SK-N-DZ (cell line): ENCODE measurements at places on chromosomes 13 and 19.

DNA sequence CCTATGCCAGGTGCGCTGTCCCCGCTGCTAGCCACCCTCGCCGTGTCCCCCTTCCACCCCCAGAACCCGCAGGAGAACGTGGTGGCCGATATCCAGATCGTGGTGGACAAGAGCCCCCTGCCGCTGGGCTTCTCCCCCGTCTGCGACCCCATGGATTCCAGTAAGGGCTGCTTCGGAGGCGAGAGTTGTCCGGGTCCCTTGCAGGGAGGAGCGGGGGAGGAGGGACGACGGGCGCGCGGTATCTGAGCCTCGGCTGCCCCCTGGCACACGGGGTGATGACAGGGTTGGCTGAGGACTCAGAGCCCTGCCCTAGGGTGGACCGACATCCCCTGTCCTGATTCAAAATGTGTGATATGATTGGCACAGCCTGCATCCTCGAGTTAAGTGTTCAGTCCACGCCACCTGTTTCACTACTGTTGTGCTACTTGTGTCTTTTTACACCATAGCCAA lies 653 bp downstream of the MVB12A start:
- peak; percentile 46 for DNase-seq

DNA sequence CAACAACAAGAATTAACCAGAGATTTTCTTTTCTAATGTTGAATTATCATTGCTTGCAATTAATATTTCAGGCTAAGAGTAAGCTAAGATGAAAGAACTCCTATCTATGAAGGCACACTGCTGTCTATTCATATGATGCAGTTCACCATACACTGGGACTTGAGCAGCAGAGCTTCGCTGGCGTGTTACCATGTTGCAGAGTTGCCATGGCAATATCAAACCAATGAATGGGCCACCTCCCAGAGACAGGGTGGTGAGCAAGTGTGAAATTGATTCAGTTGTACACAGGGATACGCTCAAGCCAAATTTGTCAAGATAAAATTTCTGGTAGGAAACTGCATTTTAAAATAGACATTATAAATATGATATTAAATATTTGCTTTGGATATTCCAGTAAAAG lies 69.3 kb upstream of the MYO16 start:
- no peak for DNase-seq

- DNase-seq: peak; percentile 63
These were observed 41.8 kb upstream of the GRTP1 start for GRCh38 chr13:113405481-113406300.

DNA sequence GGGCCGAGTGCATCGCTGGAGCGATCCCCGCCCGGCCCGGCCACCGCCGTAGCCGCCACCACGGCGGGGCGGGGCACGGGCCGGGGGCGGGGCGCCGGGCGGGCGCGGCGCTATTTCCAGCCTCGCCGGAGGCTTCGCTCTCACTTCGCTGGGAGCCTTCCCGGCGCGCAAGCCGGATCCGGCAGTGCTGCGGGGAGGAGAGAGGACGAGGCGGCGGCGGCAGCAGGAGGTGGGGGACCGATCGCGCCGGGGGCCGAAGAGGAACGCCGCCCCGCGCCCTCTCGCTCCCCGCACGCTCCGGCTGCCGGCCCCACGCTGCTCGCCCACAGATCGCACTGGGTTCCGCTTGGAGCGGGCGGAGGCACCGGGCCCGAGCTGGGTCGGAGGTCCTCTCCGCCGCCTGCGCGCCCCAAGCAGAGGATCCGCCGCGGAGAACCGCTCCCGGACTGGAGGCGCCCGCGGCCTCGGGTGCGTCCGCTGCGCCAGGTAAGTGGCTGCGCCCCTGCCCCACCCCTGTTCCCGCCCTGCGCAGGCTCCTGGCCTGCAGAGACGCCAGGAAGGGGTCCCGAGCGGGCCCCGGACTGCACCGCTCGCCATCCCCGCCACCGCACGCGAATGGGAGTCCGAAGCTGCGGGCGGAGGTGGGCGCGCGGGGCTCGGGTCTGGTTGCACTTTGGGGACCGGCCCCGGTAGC lies at the start of gene CHST8:
TSS of gene CHST8 (plus strand) at position 143 of the 694 bp plus-strand sequence. CDS start 67,309 bp downstream, outside the sequence.
- DNase-seq: peak; percentile 66

- peak; percentile 23 for DNase-seq
These were observed 31.4 kb upstream of the MTIF3 start for GRCh38 chr13:27481766-27482165.

DNA sequence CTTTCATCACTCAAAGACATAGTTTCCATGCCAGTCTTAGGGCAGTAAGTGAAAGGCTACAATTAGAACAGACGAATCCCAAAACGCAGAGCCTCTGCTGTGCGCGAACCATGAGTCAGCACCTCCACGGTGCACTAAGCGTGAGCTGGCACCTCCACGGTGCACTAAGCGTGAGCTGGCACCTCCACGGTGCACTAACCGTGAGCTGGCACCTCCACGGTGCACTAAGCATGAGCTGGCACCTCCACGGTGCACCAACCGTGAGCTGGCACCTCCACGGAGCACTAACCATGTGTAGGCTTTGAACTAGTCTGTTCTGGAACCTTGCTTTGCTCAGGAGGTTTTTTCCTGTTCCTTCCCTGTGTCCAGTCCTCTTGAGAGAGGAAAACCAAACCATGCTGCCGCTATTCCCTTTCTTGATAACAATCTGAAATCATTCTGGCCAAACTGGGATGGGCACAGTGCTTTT lies 120.6 kb downstream of the IRS2 start:
- no peak for DNase-seq

- DNase-seq: no peak
These were observed 103.7 kb downstream of the ABCC4 start for GRCh38 chr13:95197548-95197947.

- no peak for DNase-seq
These were observed 16.7 kb downstream of the SYDE1 start for GRCh38 chr19:15123900-15124299.

GRCh38 chr19:34154401-34154800 lies 17.9 kb upstream of the LSM14A start:
- no peak for DNase-seq

DNA sequence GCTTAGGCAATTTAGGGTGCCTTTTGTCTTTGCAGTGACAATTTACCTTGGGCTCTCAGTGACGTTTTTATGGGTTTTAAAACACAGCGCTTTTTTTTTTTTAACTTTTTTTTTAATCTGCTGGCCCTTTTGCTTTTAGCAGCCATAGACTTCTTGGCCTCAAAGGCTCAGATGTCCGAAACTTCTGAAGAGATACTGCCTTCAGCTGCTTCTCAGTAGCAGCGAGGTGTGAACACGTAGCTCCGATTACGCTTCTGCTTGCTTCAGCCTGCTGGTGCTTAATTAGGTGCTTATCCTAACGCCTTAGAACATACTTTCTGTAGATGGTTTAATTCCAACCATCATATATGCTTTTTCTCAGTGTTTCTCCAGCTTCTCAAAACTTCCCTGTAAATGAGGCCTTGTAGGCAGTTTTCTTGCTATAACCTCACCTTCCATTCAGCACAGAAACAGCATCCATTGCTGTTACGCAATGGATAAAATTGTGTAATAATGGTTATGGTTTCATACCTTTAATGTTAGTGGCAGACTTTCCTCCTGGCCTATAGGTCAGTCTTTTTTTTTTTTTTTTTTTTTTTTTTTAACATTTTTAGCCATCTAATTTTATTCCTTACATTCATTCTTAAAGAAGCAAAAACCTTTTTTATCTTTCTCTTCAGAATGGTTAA lies 723.9 kb downstream of the GPC5 start:
- DNase-seq: no peak

DNA sequence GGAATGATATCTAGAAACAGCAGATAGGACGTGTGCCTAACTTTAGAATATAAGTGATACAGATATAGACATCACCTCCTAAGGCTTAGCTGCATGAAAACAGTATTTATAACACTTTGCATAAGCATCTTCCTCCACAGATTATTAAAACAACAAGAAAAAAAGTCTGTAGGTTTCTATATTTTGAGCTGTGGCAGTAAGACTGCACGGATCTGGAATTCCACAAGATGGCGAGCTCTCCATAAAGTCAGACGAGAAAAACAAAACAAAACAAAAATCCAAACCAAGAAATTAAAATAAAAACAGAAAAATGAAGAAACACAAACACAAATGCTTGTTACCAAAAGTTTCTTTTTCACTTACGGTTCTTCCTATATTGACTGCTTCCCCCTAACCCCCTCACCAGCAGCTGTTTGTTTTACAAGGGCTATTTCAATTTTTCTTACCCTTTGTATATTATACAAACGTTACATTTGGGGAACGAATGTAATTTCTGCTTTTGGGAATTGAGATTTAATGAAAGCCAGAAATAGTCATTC lies 285.8 kb downstream of the MYO16 start:
- DNase-seq: no peak

DNA sequence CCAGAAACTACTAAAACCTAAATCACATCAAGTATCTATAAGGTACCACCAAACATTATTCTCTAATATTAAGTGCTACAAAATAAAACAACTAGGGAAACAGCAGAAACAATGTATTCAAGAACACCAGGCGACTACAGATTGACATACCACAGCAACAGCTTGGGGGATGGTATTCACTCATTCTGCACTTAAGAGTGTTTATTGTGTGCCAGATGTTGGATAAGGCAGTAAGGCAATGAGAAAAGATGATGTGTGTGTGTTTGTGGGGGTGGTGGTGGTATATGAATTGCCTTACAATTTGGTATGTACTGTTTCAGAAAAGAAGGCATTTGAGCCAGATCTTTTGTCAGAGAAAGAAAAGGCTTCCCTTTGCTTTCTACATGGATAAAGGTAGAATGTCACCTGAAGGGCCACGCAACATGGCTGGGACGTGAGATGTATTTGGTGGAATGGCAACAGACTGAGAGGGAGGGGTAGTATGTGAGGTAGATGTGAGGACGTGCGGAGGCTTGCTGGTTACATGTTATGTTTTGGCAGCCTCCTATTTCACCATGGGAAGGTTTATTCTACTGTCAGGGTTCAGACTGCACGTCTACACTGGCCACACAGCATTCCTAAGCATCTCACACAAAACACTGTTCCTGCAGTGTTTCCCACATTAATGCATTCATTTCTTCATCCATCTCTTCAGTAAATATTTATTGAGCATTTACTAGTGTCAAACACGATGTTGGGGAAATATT lies 300.7 kb downstream of the KLF12 start:
- DNase-seq: no peak

- peak; percentile 72 for DNase-seq
These were observed 25.0 kb downstream of the SH3GL1 start for GRCh38 chr19:4375164-4376027.

DNA sequence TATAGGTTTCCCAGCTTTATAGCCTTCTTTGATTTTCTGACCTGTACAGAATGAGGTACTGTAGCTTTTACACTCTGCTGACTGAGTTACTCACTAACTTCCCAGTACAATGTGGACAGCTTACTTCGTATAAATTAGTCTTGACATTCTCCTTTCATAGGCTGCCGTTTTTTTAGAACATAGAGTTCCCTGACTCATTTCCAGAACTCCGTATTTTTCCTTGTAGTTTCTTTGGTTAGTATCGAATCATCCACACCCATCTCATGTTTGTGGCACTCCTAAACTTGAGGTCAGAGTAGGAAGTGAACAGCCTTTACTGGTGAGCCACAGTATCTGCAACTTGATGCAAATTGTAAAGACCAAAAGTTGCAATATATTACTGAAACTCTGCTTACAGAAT lies 303.9 kb downstream of the SLITRK5 start:
- DNase-seq: no peak

- no peak for DNase-seq
These were observed 5.7 kb downstream of the WDR62 start for GRCh38 chr19:36060430-36060829.

- no peak for DNase-seq
These were observed 18.6 kb downstream of the TMEM255B start for GRCh38 chr13:113777311-113778260.

DNA sequence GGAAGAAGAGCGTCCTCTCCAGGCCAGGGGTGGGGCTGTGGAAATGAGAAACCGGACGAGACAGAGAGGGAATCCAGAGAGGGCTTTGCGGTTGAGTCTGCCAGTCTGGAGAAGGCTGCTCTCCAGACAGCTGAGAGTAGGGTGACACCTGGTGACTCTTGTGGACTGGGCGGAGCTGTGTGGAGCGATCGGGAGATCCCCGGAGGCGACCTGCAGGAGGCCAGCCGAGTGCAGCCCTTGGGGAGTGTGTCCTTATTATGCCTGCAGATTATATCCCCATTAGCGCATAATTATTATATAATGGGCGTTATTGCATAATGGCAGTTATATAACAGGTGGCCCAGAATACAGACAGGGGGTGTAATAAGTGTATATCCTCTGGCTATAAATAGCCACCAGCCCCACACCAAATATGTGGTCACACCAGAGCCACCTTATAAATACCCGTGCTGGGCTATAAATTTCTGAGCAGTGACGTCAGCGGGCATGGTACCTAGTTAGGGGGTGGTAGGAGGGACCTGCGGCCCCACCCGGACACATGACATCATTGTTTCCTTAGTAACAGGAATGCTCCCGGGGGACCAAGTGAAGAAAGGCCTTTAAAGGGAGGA lies 41.2 kb downstream of the NFIX start:
- DNase-seq: no peak

DNA sequence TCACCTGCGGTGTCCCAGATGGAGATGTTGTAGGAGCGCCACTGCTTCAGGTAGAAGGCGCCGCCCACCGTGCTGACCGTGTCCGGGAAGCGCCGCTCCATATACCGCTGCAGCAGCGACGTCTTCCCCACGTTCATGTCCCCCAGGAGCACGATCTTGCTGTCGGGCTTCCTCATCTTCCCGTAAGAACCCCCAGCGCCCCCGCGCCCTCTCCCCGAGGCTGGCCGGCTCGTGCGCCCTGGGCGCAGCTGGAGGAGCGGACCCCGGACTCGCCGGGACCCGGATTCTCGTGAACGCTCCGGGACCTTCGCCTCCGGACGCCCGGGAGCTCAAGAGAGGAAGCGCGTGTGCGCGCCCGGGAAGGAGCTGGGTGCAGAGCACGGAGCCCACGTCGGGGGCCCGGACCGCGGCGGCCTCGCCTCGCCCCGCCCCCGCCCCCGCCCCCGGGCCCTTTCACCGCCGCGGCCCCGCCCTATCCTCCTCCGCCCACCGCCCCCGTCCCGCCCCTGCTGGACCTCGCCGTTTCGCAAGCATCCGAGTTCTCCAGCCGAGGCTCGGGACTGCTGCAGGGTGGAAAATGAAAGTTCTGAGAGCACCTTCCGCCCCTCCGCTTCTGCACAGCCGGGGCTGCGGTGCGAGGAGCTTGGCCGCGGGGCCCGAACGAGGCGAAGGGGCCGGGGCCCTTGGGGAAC lies at the start of gene RAB20:
TSS of gene RAB20 (minus strand) at position 379 of the 692 bp plus-strand sequence. CDS start at position 176, 203 bp downstream.
- DNase-seq: peak; percentile 32

DNA sequence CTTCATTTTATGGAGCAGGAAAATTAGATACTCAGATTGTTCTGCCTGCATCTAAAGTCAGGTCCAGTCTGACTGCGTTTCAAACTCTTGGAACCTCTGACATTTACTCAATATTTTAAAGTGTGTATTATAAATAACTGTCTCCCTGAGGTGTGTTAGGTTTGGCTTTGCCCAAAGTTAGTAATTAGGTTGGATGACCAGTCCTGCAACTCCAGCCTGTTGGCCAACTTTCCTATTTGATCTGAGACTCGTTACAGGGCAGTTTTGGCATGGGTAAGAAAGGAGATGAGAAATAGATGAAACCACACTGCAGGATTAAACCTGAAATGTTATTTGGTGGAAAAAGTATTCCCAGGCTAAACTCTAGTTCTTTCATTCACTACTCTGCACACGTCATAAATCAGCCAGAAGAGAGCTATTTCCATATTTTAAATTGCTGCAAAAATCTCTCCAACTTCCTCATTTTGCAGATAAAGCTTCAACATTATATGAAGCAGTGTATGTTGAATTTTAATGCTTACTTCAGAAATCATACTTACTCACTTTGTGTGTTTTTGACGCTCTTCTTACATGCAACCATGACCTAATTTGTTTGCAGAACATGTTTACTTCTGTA lies 357.1 kb downstream of the DCT start:
- DNase-seq: no peak

- no peak for DNase-seq
These were observed 9.2 kb downstream of the ONECUT3 start for GRCh38 chr19:1762243-1763117.
